Adrenal gland (tissue), 19 donors: ENCODE measurements at places on chromosomes 4 and X.

- no peak for DNase-seq
Observed at GRCh38 chrX:151538190-151539122, 25.0 kb upstream of the PASD1 start.

GRCh38 chr4:16000708-16001483 is 37.9 kb upstream of the FGFBP2 start:
- DNase-seq: no peak

DNA sequence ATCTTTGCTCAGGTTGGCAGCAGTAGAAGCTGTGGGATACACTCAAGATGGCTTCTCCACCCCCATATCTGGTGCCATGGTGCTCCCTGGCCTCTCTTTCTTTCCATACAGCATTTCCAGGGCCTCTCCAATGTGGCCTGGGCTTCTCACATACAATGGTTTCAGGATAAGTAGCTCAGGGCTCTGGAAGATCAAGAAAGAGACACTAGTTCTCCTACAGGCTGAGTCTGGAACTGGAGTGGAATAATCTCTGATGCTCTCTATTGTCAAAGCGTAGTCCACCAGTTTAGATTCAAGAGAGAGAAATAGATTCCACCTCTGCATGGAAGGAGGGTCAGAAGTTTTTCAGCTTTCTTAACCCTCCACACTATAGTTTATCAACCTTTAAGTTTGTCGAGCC is 138.2 kb upstream of the AADAT start:
- DNase-seq: no peak

- DNase-seq: no peak
Observed at GRCh38 chr4:138086611-138087041, 155.5 kb downstream of the SLC7A11 start.

GRCh38 chrX:20253232-20253543 is 13.5 kb downstream of the RPS6KA3 start:
- no peak for DNase-seq

- no peak for DNase-seq
Observed at GRCh38 chr4:52983563-52984303, 121.6 kb downstream of the RASL11B start.

DNA sequence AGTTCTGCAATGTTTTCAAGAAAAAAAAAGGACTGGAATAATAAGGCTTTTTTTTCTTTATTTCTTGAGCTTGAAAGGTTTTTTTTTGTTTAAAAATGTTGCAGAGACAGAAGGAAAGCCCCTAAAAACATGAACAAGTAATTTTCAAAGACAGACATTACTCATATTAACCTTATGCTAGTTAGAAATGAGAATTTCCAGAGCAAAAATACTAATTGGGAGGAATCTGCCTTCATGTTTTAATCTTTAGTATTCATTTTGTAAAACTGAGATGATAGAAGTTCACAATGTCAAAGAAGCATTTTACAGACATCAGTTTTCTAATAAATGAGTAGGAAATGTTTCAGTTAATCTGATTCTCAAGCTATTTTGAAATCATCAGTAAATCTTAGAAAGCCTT is 1805.3 kb downstream of the PCDH7 start:
- DNase-seq: no peak

DNA sequence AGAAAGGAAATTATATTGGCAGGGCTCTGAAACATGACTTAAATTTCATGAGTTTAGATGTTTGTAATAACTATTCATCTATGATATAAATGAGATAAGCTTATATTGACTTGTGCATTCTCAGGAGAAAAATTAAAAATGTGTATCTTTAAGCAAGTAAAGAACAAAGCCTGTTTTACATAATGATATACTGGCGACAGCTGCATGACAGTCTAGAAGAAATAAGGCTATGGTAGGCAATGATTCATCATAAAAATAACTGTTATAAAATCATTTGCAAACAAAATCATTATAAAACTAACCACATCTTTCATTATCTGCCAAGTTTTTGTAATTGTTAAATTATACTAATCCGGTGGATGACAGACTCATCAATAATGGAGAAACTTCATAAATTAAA is 188.1 kb downstream of the ADAM29 start:
- no peak for DNase-seq

DNA sequence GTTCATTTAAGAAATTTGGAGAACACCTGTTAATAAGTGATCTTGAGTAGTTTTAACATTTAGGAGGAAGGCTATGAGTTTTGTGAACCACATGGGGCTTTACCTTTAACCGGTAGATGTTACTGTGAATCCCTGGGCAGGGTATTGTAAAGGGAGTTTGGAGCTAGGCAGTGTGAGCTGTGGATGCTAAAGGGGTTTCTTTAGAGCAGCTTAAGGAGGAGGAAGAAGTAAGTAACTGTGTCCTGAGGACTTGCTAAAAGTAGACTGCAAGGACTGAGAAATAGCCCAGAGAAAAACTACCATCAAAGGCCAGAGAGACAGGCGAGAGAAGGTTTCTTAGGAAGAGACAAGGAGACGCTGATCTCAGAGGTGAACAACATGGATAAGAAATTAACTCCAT is 5.6 kb downstream of the RHOH start:
- DNase-seq: no peak

DNA sequence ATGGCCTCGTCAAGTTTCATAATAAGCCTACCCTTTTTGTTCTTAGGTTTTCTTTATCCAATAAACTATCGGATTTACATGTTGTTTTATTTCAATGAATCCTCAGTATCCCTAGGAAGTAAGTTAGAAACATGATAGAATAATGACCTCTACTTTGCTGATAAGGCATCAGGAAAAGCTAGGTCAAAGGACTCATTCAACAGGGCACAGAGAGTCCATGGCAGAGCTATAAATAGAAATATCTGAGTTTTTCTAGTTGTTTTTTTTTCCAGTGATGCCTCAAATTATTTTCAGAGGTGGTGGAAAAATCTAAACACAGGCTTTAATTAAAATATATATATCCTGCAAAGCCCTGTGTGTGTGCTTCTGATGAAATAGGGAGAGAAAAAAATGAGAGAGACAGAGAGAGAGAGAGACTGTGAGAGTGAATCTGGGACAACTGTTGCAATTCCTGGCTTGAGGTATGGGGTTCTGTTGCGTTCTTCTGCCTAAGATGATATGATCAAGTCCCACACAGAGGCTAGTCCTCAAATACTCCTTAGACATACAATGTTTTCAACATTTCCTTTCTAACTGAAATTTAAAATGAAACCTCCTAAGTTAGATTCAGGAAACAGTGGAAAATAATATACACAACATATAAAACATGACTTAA is 139.9 kb downstream of the HDX start:
- DNase-seq: no peak

DNA sequence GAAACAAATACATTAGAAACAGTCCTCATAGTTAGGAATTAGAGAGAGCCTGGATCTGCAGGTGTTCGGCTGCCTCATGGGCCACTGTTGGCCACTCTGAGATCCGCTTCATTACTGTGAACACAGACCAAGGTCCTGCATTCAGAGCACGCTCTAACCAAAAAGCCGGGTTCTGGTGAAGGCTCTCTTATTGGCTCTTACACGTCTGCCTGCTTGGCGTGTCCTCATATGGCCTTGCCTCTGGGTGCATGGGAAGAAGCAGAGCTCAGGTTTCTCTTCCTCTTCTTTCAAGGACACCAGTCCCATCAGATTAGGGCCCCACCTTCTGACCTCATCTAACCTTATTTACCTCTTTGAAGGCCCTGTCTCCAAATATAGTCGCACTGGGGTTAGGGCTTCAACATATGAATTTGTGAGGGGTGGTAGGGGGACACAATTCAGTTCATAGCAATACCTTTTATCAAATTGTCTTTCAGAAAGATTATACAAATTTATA is 37.1 kb upstream of the ELF2 start:
- DNase-seq: peak; percentile 71

GRCh38 chrX:39047174-39047573 is 245.9 kb downstream of the MID1IP1 start:
- no peak for DNase-seq

GRCh38 chr4:81565142-81565870 is 93.6 kb upstream of the RASGEF1B start:
- peak; percentile 56 for DNase-seq

- no peak for DNase-seq
Observed at GRCh38 chr4:98530572-98530971, 127.8 kb downstream of the TSPAN5 start.

GRCh38 chr4:86633854-86634253 is 39.7 kb downstream of the PTPN13 start:
- no peak for DNase-seq
